ENCODE measurements at places on chromosomes 1 and 21.
A peak's percentile ranks its signal among the peaks of the same experiment; 100 is the strongest.

DNA sequence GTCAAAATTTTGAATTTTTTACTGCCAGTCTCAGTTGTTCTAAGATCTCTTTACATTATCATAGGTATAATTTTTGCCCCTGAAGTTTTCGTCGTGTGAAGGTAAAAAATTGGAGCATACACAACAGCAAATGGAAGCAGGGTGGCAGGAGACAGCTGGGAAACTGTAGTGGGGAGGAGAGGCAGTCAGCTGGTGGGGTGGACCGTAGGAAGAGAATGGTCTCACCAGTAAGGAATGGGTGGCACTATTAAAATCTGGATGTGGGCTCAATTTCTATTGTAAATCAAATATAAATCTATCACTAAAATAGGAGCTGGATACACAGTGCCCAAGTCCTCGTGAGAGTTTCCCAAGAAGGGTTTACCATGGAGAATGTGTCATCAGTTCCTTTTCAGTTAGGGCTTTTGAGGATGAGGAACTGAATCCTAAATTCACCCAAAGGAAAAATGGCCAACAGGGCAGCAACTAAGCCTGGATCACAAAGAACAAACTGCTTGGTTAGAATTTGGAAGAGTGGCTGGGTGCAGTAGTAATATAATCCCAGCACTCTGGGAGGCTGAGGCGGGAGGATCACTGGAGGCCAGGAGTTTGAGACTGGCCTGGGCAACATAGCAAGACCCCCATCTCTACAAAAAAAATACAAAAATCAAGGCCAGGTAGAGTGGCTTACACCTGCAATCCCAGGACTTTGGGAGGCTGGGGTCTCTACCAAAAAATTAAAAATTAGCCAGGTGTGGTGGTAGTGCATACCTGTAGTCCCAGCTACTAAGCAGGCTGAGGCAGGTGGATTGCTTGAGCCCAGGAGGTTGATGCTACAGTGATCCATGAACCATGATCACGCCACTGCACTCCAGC lies 10.5 kb upstream of the IRF2BP2 start:
- no peak for DNase-seq

GRCh38 chr1:8879464-8879921 lies 1.0 kb upstream of the ENO1 start:
- no peak for DNase-seq

DNA sequence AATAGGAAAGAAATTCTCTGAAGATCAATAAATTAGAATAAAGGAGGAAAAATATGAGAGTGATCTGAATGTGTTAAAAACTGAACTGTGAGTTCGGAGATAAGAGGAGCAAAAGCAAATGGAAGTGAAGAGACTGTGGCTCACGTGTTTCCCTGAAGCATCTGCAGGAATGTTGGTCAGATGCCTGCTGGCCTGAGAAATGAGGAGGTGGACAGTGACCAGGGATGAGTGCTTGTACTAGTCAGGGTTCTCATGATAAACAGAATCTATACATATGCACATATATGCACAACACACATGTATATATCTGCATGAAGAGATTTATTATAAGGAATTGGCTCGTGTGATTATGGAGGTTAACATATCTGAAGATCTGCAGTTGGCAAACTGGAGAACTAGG lies 103.4 kb upstream of the TIAM1 start:
- no peak for DNase-seq

GRCh38 chr1:61151565-61151964 lies 69.2 kb downstream of the NFIA start:
- DNase-seq: no peak

DNA sequence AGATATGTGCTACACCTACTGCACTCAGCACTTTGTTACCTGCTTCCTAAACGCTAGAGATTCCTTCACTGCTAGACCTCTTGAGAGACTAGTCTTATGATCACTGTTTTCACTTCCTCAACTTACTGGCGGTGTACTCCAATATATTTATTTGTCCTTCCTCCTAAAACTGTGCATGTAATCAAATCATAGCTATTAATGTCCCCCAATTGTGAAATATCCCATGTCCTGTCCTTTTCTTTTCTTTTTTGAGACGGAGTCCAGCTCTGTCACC lies 3.4 kb downstream of the SOAT1 start:
- DNase-seq: no peak

- DNase-seq: no peak
Measured at GRCh38 chr1:160647329-160647720, 481 bp upstream of the SLAMF1 start.

GRCh38 chr1:113751516-113751915 lies 7.8 kb downstream of the PHTF1 start:
- DNase-seq: no peak

- DNase-seq: no peak
Measured at GRCh38 chr1:101040666-101041065, 15.1 kb upstream of the DPH5 start.

DNA sequence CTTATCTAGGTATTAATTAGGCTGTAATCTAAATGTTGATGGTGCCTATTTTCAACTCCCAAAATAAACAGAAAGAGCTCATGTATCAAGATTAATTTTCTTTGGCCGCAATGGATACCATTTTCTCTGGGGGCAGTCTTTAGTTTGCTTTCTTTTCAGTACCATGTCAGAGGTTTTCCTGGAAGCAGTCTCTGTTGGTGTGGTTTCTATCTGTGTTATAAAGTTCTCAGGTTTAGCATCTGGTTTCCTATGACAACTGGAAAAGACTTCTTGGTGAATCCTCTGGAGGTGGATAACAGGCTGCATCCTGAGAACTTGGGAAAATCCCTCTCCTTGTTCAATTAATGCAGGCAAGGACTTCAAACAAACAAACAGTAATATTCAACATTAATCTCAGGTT lies 38.7 kb upstream of the BATF3 start:
- no peak for DNase-seq

- no peak for DNase-seq
Measured at GRCh38 chr1:227174164-227174563, 144.1 kb downstream of the CDC42BPA start.

DNA sequence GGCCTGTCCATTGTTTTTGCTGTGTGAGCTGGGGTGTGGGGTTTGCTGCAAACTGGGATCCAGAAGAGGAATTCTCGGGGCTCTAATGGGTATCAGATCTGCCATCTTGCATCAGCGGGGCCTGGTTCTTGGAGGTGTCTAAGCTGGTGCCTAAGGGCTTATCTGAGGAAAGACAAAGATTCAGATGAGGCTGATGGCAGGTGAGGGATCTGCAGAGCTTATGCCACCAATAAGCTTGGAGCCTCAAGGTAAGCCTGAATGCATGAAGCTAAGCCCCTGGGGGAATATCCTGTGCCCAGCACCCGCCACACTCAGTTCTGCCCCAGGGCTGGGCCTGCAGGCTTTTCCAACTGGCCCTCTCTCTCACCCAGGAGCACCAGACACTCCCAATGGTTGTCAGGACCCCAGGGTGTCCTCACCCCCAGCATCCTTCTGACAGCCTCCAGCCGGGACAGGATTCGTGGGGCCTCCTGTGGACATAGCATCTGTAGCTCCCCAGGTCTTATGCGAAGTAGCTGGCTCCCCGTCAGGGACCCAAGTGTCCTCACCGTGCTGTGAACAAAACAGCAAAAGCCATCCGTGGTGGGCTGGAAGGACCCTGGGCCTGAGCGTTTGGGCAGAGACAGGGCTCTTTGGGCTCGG lies 9.5 kb upstream of the GSTM3 start:
- no peak for DNase-seq

DNA sequence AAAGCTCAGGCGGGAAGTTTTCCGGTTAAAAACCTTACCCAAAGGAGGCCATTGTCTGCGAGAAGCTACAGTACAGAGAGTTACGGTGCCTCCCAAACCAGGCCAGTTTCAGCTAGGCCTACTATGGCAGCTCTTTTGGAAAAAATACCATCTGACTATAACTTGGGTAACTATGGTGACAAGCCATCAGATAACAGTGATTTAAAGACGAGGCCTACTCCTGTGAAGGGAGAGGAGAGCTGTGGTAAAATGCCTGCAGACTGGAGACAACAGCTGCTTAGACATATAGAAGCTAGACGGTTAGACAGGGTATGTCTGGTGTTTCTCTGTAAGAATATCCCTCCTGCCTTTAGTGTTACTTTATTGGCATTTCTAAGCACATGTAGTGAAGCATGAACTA lies 165.9 kb downstream of the LRRC40 start:
- no peak for DNase-seq

DNA sequence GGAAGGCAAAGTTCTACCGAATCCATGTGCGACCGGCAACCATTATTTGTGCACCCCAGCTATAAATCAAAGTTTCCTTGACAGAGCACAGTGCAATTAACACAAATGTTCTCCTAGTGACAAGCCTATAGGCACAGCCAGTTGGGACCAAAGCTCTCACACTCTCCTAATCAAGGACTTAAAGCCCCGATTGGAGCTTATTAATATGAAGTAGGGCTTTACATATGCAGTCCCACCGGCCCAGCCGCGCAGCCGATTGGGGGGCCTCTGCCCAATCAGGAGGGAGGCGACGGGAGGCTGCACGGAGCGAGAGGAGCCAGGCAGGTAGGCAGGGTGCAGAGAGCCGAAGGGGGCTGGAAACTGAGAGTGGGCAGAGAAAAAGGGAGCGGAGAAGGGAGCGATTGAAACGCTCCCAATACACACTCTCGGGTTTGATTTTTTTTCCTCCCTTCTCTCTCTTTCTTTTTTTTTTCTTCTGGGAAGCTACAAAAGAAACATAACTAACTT lies at the start of gene ESRRG:
Gene ESRRG, minus strand, starts transcription at position 156 of the 507 bp plus-strand sequence. Its CDS starts 130 bp downstream, at position 26.
- DNase-seq: no peak

GRCh38 chr1:30818568-30819243 lies 61.1 kb upstream of the LAPTM5 start:
- no peak for DNase-seq

GRCh38 chr1:44289530-44289929 lies 65.5 kb downstream of the ERI3 start:
- DNase-seq: no peak

DNA sequence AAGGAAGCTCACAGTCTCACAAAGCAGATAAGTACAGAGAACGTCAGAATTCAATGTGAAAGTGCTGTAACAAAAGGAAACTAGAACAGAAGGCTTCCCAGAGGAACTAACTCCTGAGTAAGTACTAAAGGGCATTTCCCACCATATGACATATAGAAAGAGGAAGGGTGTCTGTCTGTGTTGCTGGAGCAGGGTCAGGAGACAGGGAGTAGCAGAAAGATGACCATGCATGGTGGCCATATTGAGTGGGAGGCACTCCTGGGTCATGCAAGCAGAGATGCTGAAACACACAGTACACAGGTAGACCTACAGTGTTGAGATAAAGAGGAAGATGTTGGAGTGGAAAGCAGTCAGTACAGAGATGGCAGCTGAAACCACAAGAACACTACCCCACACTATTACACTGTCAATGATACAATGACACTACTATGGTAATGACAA lies 47.3 kb downstream of the SLC25A24 start:
- DNase-seq: no peak

DNA sequence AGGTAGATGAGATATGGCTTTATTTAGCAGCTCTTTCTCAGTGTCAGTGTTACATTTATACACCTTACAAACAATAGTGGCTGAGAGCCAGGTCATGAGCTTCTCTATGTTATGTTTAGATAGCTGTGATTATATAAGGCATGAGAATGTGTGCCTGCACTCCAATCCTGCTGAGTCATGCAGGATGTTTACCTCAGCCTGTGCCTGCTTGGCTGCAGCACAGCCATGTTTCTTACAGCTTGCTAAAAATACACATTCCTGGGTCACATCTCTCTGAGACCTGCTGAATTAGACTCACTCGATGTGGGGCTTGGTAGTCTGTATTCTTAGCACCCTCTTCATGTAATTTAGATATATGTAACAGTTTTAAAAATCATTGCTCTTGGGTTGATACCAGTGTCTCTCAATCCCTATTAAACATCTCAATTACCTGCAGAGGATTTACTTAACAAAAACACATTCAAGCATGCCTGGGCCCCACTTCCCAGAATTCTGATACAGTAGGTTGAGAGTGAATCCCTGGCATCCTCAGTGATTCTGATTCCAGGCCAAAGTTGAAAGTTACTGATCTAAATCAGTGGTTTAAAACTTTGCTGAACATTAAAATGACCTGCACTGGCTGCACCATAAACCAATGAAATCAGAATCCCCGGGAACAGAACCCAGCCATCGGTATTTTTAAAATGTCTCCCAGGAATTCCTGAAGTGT lies 107.5 kb downstream of the GDAP2 start:
- no peak for DNase-seq

- no peak for DNase-seq
Measured at GRCh38 chr1:87474098-87474497, 145.4 kb downstream of the LMO4 start.

- DNase-seq: no peak
Measured at GRCh38 chr1:228841632-228842031, 106.4 kb downstream of the RHOU start.

DNA sequence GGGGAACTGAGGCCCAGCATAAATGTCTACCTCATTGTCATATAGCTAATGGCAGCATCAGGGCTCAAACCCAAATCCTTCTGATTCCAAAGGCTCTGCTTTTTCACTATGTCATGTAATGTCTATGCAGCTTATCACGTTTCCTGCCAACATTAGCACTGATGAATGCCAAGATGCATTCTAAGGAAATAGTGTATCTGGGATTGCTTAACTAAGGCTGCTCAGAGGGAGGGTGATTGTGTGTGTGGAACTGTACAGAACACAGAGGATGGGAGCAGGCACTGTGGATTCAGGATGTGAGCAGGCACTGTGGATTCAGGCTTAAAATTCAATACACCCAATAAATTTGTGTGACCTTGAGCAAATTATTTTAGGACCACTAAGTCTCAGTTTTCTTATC lies 456.4 kb upstream of the DEPDC1 start:
- no peak for DNase-seq

- DNase-seq: no peak
Measured at GRCh38 chr1:77906624-77907023, 18.2 kb downstream of the NEXN start.

- DNase-seq: peak; percentile 47
Measured at GRCh38 chr1:154386643-154387352, 18.3 kb upstream of the IL6R start.

DNA sequence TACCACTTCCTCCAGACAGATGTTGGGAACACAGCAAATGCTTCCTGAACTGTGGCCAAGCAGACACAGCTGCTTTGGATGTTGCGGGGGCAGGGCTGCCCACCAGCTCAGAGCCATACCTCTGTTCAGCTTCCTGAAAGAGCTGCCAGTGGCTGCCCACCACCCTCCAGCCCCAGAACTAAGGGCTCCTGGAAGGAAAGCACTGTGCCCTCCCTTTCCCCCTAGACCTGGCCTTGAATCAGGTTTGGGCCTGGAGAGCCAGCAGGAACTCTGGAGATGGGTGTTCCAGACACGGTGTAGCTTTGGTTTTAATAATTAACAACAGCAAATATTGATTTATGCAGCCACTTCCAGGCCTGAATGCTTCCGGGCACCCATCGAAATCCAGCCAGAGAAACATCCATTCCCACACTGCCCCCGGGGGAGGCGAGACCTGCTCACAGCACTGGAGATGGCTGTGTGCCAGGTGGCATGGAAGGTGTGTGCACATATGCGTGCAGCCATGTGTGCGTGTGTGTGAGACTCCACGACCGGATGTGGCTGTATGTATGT lies 45.7 kb downstream of the RAP1GAP start:
- DNase-seq: no peak

DNA sequence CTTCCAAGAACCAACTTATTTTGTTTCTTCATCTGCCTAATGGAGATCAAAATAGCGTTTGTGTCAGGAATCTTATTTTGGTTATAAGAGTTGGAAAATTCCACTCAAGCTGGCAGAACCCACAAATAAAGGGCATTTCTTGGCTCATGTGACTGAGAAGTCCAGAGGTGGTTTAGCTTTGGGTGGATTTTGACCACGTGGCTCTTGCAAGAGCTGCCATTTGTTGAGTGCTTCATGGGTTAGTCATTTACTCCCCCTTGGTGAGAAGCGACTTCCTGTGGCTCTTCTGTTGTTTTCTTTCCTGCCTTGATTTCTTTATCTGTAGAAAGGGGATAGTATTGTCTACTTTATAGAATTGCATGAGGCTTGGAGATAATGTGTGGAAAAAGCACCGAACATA lies 9.5 kb upstream of the RNF186 start:
- DNase-seq: no peak

Measured in stimulated activated CD8-positive, alpha-beta memory T cell treated with anti-CD3 and anti-CD28 coated beads, Interleukin-2, amount 100 ng/mL, for 1 hour (primary cell).